Cerebellar nuclear complex (tissue), 1 donor: ENCODE measurements at places on chromosomes 6 and 20.

- DNase-seq, result no peak
Measured at GRCh38 chr20:2754424-2754823, 46.0 kb downstream of the CPXM1 start.

DNA sequence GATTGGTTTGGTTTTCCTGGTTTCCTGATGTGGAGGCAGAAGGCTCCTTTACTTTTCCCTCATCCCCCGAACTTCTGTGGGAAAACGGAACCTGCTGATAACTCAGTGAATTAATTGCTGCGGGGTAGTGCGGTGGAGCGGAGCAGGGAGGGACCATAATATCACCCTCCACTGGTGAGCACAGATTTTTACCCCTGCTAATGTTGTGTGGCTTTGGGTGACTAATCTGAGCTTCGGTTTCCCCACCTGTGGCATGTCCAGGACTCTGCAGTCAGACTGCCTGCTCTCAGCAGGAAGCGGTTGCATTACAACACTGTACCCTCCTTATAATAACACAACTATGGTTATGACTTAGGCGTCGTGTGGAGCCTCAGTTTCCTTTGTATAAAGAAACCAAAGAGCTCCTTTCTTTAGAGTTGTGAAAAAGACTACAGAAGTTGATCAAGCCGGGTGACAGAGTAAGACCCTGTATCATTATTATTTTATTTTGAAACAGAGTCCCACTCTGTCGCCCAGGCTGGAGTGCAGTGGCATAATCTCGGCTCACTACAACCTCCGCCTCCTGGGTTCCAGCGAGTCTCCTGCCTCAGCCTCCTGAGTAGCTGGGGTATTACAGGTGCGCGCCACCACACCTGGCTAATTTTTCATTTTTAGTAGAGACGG lies 2.2 kb upstream of the ID1 start:
- no peak for DNase-seq

DNA sequence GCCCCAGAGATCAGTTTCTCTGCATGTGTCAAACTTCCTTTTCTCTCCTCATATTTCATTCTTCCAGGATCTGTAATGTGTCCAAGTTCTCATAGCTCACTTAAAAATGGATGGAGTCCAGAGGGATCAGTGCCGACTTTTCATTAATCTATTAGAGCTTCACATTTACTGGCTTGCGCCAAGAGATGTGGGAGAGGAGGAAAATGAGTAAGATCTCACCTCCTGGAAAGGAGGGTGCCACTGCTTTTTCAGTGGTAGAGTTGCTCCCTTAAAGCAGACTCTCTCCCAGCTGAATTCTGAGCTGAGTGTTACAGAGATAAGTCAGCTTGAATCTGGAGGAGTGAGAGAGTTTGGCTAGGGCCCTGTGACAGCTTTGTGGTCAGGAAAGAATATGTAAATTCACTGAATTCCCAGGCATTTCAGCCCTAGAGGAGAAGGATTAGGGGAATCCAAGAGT lies 175.9 kb downstream of the SOX4 start:
- DNase-seq, result no peak

DNA sequence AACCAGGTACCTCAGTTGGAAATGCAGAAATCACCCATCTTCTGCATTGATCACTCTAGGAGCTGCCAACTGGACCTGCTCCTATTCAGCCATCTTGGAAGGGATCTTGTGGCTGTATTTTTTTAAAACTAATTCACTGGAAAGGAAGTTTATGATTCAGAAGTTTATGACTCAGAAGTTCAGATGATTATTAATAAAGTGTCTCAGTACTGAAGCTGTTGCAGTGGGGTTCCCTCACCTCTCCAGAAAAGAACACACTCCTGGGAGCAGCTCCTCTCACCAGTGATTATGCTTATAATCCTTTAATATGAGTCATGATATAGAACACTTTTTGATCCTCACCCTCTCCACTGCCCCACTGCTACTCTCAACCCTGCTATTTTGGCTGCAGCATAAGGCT lies 291.2 kb upstream of the HS3ST5 start:
- no peak for DNase-seq

DNA sequence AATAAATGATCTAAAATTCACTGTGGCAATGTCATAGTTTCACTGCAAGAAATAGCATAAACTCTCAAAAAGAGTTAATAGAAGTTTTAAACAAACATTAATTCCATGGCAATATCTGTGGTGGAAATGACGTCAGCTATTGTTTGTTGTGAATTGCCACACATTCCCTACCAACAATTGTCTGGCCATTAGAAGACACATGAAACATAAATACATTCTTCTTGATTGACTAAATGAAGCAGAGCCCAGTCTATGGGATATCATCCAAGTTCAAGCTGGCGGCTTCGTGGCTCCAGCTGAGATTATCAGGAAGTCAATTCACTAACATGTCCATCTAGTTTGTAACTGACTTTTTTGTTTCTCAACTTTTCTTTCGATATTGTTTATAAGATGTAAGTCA lies 369.0 kb downstream of the ARHGAP18 start:
- no peak for DNase-seq

DNA sequence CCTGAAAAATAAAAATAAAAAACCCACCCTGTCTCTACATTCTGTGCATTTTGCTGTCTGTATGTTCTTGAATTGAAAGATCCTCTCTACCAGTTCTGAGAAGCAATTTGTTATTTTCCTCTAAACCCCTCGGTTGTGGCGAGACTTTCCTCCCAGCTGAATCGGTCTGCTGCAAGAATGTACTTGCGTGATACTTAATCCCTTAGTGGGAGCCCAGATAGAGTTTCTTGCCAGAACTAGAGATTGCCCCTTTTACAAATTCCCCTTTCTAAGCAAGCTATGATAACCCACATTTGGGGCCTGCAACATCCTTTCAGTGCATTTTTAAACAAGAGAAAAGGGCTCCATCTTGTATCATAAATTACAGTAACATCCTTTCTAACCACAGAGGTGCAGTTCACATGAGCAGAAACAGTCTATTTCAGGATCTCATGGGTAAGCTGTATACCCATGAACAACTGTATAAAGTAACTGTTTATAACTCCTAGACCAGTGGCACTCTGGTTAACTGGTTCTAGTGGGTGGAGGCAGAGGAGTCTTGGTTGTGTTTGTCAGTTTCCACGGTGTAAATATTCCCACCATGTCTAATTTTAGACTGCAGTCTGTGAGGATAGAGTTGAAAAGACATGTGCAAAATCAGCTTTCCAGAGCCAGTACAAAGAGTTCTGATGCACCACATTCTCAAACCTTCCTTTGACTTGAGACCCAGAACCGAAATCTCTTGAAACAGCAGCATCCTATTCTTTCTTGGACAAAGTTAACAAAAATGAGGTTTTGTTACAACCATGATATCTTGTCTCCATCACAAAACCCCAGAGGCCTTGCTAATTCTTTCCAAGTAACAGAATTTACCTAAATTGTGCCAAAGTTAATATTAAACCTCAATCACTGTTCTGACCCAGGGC lies 113.1 kb upstream of the ZNF217 start:
- DNase-seq, result no peak

- no peak for DNase-seq
Measured at GRCh38 chr6:132144456-132144855, 193.3 kb upstream of the CCN2 start.

GRCh38 chr6:19413323-19413722 lies 423.8 kb upstream of the ID4 start:
- DNase-seq, result no peak

- DNase-seq, result no peak
Measured at GRCh38 chr6:168169624-168170023, 90.6 kb upstream of the FRMD1 start.

DNA sequence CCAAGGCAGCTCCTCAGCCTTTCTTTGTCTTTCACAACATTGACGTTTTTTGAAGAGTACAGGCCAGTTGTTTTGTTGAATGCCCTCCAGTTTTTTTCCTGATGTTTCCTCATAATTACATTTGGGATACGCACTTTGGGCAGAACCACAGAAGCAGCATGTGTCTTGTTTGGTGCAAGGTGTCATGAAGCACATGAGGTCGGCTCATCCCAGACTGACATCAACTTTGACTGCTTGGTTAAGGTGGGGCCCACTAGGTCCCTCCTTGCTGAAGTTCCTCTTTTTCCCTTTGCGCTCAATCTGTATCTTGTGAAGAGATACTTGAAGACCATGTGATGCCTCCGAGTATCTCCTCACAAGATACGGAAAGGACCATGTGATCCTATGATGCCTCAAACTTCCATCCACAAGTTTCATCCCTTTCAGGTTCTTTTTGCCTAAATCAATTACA lies 10.5 kb downstream of the SNAI1 start:
- no peak for DNase-seq

DNA sequence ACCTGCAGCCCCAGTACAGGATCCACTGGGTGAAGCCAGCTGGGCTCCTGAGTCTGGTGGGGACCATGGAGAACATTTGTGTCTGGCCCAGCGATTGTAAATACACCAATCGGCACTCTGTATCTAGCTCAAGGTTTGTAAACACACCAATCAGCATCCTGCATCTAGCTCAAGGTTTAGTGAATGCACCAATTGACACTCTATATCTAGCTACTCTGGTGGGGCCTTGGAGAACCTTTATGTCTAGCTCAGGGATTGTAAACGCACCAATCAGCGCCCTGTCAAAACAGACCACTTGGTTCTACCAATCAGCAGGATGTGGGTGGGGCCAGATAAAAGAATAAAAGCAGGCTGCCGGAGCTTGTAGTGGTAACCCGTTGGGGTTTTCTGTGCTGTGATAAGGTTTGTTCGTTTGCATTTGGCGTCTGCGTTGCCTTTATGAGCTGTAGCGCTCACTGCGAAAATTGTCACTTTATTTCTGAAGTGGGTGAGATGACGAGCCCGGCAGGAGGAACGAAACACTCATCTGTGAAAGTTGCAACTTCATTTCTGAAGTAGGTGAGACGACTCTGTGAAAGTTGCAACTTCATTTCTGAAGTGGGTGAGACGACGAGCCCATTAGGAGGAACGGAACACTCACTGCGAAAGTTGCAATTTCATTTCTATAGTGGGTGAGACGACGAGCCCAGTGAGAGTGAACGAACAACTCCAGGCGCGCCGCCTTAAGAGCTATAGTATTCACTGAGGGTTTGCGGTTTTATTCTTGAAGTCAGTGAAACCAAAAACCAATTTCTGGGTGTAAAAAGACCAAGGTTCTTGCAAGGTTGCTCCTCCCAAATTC lies 31.1 kb downstream of the SERPINB6 start:
- no peak for DNase-seq

DNA sequence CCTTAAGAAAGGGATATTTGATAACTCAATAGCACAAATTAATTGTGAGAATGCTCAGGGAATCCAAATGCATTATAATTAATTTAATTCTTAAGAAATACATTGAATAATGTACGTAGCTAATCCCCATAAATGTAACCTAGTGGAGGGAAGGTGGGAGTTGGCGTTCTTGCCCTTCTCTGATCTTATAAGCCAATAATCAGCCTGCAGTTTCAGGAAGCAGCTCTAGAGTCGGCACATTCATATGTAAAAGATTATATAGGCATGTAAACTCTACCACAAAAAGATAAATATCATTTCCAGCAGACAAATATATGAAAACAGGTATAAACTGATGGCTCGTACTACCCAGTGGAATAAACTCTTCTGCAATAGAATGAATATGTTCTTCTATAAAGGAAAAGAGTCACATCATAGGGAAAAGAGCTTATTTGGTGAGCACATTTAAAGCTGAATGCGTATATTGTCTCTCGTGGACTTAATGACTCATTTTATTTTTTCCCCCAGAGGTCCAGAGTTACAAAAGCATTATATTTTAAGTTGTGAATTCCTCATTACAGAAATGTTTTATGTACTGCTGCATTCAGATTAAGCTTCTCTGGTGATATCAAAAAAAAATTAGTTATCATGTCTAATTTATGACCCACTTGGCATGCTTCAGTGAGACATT lies 112.2 kb downstream of the TFAP2A start:
- DNase-seq, result no peak

- DNase-seq, result no peak
Measured at GRCh38 chr20:61722146-61722678, 343.5 kb downstream of the TAF4 start.

DNA sequence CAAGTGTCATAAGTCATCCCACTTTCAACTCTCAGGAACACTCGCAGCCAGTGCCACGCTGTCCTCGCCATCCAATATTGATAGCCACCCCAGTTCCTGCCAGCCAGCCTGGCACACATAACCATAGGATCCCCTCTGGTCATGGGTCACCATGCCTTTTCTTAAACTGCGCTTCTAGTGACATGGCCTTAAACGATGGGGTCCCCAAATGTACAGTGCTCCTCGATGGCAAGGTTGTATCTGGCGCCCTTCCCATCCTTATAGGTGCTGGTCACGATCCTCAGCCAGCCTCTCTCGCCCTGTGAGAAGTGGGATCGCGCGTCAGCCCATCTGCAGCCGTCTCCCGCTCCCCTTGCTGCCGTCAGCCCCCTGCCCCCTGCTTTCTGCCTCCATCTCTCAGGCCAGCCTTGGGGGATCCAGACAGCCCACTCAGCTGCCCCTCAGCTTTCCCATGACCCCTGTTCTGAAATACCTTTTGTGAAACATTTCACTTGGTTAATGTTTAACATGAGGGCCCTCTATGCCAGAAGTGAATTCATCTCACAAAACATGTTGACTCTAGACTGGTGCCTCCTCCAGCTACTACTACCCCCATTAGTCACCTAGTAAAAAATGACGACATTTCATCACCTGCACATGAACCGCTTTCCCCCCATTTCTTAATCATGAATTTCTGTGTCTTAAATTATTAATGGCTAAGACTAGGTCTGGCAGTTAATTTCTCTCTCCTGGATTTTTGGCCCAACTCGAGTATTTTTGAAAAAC lies 11.4 kb downstream of the CTSZ start:
- no peak for DNase-seq

- DNase-seq, result no peak
Measured at GRCh38 chr20:37356387-37356786, 10.4 kb downstream of the SRC start.

DNA sequence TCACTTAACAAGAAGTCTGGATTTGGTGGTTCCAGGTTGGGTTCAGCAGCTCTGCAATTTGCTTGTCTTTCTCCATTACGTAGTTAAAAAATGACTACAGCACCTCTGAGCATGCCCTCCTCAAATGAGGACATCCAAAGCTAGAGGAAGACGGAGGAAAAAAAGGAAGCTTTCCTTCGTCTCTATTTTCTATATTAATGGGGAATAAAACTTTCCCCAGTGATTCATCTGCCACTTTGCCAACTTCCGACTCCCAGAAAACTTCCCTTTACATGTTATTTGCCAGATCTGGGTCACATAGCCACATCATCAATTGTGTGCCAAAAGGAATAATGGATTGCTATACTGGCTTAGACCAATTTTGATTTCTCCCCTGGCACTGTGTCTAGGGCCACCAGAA lies 69.5 kb downstream of the ZFAND3 start:
- DNase-seq, result no peak

GRCh38 chr6:128156321-128157111 lies 255.7 kb upstream of the THEMIS start:
- no peak for DNase-seq
